Stimulated activated CD8-positive, alpha-beta memory T cell treated with anti-CD3 and anti-CD28 coated beads, Interleukin-12 subunit alpha, Interleukin-12 subunit beta, amount 100 ng/mL, for 4 hours (primary cell): ENCODE measurements at places on chromosomes 1 and 21.
A peak's percentile ranks its signal among the peaks of the same experiment; 100 is the strongest.

DNA sequence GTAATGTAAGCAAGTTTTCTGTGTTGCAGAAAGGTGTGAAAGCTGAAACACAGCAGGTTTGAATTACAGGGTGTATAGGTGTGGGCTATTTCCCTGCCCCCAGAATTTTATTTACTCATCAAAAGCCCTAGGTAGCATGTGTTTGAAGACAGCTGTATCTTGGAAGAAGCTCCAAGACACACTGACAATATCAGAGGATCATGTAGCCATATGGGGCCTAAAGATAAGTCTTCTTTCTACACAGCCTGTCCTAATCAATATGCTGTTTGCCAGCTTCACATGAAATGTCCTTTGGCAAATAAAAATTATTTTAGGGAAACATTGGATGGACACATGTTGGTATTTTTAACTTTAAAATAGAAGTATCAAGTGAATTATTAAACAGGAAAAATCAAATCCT, 17.5 kb upstream of the SUCO start:
- DNase-seq, result no peak

DNA sequence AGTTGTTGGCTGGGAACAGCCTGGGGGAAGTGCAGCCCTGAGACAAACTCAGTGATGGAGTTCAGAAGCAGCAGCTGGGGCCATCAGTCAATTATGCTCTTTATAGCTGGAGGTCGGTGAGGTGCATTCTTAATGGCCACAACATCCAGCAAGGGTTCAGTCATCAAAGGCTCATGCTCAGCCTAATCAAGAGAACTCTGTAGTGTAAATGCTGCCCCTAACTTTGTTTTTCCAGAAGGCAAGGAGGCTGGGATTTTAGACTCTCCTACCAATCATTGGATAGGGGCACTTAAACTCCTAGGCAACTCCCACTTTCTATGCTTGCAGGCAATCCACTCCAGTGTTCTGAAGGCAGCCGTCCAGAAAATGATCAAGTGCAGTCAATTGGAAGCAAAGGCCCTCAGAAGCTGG, 15.0 kb upstream of the RGS4 start:
- no peak for DNase-seq

DNA sequence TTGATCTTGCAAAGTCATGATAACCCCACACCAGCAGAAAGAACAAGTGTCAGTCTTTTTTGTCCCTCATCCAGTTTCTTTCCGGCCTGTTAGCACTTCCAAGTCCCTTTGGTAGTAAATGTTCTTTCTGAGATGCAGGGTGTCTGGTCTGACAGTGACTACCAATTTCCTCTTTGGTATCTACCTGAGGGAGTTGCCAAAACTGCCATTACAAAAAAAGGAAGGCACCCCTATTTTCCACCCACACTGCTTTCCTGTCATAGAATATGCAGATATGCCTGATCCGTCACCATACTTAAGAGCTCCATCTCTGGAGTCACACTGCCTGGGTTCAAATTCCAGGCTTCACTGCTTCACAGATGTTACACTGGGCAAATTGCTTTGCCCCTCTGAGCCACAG, 72.4 kb downstream of the ZNF281 start:
- DNase-seq, result no peak

- no peak for DNase-seq
Observed at GRCh38 chr21:29025328-29025713, 853 bp downstream of the USP16 start.

- DNase-seq, result no peak
Observed at GRCh38 chr1:82695443-82695842, 894.7 kb downstream of the ADGRL2 start.

DNA sequence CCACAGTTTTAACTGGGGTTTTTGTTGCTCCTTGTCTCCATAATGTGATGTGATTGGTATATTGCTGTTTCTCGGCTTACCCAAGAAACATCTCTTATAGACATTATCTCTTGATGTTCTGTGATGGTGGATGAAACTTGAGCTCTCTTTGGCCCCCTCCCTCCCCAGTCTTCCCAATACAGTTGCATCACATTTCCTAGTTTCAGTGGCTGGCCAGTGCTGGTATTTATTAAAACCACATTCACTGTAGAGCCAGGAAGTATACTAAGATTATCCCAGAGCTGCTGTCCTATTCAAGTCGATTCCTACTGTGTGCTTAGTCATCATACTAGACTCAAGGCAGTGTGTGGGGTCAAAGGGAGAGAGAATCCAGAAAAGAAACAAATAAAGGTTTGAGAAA, 244.4 kb downstream of the KAZN start:
- DNase-seq, result no peak

- no peak for DNase-seq
Observed at GRCh38 chr1:200207711-200208126, 180.2 kb downstream of the NR5A2 start.

DNA sequence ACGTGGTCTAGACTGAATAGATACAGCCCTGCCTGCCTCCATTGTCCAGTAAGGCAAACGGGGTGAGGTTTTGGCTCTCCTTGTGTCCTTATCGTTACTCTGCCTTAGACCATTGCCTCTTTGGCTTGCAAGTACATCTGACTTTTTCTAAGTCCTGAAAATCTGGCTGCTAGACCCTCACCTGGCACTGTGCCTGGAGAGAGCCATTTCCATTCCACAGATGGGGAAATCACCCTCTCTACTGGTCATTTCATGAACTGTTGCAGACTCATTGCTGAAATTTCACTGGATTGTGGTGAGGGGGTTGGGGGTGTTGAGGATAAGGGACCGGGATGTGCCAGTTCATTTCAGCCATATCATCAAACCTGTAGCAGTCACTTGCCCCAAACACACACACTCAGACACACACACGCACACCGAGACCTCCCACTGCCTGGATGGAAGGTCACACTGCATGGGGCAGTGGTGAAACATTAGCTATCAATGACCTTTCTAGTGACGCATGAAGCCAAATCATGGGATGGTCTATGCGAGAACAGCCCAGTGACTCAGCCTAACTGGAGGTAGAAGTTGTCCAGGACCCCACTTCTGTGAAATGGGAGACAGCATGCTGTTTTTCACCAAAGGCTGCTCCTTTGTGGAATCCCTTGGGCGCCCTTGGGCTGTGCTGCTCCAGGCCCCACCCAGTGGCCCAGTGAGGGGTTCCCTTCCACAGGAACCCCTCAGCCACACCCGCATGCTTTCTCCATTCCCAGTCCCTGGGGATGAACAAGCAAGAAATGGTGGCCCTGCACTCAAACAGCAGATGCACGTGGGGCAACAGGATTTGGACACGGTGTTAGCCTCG, 34.9 kb upstream of the VASH2 start:
- DNase-seq, result no peak

DNA sequence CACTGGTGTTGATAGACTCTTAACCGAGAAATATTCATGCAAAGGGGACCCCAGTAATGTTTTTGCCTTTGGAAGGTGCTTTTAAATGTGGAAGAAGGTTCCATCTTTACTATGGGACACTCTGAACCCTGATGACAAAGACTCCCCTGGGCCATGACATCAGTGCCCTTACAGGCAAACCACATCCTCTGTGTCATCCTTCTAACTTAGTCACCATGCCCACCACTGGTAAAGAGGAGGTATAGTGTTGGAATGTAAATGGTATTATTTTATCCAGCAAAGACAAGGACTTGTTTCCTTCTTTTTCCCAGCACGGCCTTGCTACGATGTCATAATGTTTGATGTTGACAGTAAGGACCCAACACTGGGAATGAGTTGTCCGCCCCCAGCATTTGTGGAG, 12.6 kb downstream of the METTL13 start:
- DNase-seq, result no peak

GRCh38 chr1:78143152-78143551, 97.4 kb downstream of the GIPC2 start:
- DNase-seq, result no peak

DNA sequence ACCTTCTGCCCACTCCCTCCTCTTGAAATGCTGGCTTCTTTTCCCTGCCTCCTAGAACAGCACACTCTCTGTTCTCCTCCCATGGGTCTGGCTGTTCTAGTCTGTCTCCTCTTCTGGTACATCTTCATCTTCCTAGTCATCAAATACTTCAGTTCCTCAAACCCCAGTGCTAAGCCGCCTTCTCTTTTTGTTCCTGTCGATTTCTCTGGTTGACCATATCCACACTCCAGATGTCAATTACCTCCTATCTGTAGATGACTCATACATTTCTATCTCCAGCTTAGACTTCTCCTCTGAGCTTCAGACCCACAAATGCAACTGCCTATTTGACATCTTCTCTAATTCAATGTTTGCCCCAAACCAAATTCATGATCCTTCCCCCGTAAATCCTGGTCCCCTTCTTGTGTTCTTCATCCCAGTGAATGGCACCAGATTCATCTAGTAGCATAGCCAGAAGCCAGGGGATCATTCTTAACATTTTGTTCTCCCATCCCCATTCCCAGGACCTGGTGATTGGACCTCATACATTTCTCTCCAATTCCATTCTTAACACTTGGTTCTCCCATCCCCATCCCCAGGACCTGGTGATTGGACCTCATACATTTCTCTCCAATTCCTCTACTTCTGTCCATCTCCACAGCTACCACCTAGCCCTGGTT, 35.9 kb downstream of the USP24 start:
- no peak for DNase-seq

DNA sequence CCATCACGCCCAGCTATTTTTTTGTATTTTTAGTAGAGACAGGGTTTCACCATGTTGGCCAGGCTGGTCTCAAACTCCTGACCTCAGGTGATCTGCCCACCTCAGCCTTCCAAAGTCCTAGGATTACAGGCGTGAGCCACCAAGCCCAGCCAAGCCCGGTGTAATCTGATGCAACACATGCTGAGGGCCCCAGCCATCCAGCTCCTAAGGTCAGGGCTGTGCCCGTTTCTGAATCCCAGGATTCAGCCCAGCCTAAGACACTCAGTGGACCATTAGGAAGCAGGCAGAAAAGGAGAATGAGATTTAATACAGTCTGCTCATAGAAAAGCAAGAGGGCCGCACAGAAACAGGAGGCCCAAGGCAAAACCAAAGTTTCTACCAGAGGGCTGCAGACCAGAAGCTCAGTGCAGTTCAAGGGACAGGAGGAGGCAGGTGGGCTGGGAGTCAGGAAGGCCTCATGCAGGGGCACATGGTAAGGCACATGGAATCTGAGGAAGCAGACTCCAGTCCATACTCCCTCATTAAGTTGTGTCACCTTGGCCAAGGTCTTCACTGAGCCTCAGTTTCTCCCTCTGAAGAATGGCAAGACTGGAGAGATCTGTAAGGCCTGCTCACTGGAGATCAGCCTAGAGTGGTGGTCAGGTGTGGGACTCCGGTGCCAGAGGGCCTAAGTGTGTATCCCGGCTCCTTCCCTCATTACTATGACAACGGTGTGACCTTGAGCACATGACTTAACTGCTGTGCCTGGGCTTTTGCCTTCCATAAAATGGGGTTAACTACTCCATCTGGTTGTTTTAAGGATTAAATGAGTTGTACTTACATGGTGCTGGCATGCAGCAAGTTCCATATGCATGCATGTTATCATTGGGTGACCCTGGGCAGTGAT, 2.4 kb upstream of the ADAM15 start:
- DNase-seq, result no peak

GRCh38 chr1:116942344-116942743, 32.6 kb downstream of the PTGFRN start:
- DNase-seq, result no peak

DNA sequence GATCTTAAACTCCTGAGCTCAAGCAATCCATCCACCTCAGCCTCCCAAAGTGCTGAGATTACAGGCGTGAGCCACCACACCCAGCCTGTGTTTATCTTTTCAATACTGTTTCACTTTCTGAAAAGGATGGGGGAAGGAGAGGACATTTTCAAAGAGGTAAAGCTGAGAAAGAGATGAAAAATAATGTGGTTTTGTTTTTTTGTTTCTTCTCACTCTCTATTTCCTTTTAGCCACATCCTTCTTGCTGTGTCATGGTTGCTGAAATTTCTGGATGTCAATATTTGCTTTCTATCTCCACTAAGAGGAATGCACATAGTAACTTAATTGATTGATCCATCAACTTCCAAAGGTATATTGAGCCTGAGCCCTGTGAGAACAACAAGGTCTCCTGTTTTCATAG, 6.4 kb upstream of the C1orf21 start:
- no peak for DNase-seq

GRCh38 chr1:245084551-245084950, 70.2 kb upstream of the KIF26B start:
- no peak for DNase-seq

GRCh38 chr1:18293291-18293690, 185.7 kb downstream of the IGSF21 start:
- DNase-seq, result no peak

DNA sequence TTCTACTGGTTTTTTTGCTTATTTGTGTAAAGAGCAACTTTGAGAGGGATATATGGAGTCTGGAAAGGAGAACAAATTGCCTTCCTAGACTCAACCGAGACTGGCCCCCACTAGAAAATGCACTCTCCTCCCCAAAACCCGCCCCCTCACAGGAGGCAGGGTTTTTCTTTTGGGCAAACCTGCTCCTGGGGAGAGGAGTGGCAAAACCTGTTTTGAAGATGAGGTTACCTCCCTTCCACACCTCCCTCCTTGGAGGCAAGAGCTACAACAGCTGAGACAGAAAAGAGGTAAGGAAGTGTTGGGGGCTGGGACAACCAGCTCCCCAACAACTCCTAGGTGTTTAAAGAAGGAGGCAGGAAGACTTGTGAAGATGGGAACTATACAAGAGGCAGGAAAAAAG, at the start of gene BNIPL:
BNIPL (plus strand) TSS at position 231 of the 400 bp plus-strand sequence; CDS start at position 371, 140 bp downstream.
- no peak for DNase-seq

GRCh38 chr1:27045973-27046558, 33.4 kb upstream of the TENT5B start:
- DNase-seq, result peak; percentile 24

- no peak for DNase-seq
Observed at GRCh38 chr1:60916199-60916598, 166.2 kb upstream of the NFIA start.

- no peak for DNase-seq
Observed at GRCh38 chr1:46464013-46464548, 25.6 kb upstream of the DMBX1 start.

- no peak for DNase-seq
Observed at GRCh38 chr1:7501084-7501491, 270.0 kb upstream of the VAMP3 start.

- no peak for DNase-seq
Observed at GRCh38 chr1:62407398-62408009, 29.3 kb upstream of the USP1 start.

- no peak for DNase-seq
Observed at GRCh38 chr1:115671176-115671934, 29.6 kb downstream of the VANGL1 start.
